NCI-H1694 (cell line): ENCODE measurements at places on chromosomes 1 and 21.
A peak's percentile ranks its signal among the peaks of the same experiment; 100 is the strongest.

DNA sequence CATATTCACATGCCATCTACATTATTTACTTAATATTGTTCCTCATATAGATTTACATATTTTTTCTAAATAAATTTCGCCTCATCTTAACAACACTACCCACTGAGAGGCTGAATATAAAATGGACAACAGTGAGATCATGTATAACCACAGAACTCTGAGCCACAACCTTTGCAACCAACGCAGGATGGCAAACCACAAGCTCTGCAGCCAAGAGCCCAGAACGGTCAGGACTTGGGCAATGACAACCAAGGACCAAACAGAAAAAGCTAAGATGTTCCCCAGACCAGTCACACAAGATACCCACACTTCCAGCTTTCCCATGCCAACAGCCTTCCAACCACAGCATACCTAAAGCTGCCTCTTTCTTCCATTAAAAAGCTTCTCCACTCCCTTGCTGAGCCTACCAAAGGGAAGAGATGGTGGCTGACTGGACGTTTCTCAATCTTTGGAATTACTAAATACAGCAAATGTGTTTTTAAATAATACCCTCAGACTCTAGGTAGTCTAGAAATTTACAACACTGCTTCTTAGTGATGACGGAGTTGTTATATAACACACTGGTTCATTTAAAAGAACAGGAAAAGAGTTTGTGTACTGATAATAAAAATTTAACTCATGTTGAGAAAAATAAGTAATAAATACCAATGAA, 117.9 kb downstream of the AKT3 start:
- no peak for DNase-seq

DNA sequence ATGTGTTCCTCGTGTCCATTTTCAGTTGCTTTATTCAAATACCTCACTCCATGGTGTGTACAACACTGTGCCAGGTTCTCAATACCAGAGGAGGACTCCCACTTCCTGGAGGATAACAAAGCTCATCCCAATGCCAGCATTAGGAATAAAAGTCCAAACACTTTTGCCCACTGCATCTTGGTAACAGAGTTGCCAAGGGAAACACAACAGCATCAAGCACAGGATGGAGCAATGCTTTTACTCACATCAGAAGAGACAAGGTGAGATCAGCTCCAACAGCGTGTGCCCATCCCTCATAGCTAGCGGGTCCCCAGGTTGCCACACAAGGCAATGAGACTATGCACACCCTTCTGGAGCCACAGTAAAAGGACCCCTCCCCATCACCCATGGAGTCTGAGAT, 2.9 kb downstream of the KRTAP20-4 start:
- DNase-seq: no peak

- no peak for DNase-seq
These were observed 35.3 kb downstream of the ATF3 start for GRCh38 chr1:212643877-212644276.

DNA sequence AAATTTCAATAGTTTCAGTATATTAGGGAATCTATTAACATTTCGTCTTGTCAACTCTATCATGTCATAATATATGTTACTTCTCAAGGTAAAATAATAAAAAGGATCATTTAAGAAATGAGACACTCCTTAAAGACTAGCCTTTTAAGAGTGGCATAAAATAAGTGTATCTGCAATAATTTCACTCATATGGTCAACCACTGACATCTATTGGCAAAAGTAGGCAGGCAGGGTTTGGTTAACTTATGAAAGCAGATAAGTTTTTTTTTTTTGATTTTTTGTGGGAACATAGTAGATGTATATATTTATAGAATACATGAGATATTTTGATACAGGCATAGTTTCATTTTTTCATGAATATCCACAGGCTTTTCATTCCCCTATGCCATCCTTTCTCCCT, 5.5 kb upstream of the RGS21 start:
- DNase-seq: no peak

- DNase-seq: no peak
These were observed 70.2 kb downstream of the FOXD2 start for GRCh38 chr1:47507881-47508701.

- no peak for DNase-seq
These were observed 34.3 kb downstream of the SMG7 start for GRCh38 chr1:183506561-183506960.

- no peak for DNase-seq
These were observed 11.7 kb downstream of the NR5A2 start for GRCh38 chr1:200038981-200039848.

- no peak for DNase-seq
These were observed 55.1 kb downstream of the ITPKB start for GRCh38 chr1:226684026-226684425.

DNA sequence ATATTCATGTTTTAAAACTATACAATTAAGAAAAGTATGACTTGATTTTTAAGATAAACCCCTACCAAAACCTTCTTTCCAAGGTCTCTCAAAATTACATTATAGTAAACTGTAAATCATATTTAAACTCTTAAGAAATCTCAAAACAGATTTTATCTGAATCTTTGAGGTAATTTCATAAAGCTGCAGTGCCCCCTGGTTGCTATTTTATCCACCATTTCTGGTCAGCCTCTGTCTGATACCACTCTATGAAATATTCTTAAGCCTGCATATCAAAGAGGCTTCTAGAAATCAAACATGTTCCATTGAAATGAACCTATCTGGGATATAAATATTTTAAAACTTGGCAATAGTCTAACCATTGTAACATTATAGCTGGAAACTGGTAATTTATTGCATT, 317.3 kb downstream of the COL11A1 start:
- peak; percentile 28 for DNase-seq

GRCh38 chr1:11893907-11894251, 32.3 kb downstream of the KIAA2013 start:
- DNase-seq: peak; percentile 37

- no peak for DNase-seq
These were observed 21.7 kb downstream of the PDXK start for GRCh38 chr21:43740497-43741156.

DNA sequence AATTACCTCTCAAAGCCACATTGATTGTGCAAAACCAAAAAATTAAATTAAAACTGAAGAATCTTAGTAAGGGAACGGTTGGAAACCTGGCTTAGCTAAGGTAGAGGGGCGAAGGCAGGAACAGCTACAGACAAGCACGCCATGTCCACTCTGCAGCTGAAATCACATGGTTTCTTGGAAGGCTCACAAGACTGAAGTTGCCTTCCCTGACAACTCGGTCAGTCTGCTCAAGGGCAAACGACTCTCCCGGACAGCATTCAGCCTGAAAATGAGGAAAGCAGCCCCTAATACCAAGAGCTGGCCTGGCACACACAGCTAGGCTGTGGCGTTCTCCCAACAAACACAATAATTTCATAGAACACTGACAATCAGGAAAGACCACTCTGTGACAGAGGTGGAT, 22.7 kb upstream of the BECN2 start:
- DNase-seq: no peak

DNA sequence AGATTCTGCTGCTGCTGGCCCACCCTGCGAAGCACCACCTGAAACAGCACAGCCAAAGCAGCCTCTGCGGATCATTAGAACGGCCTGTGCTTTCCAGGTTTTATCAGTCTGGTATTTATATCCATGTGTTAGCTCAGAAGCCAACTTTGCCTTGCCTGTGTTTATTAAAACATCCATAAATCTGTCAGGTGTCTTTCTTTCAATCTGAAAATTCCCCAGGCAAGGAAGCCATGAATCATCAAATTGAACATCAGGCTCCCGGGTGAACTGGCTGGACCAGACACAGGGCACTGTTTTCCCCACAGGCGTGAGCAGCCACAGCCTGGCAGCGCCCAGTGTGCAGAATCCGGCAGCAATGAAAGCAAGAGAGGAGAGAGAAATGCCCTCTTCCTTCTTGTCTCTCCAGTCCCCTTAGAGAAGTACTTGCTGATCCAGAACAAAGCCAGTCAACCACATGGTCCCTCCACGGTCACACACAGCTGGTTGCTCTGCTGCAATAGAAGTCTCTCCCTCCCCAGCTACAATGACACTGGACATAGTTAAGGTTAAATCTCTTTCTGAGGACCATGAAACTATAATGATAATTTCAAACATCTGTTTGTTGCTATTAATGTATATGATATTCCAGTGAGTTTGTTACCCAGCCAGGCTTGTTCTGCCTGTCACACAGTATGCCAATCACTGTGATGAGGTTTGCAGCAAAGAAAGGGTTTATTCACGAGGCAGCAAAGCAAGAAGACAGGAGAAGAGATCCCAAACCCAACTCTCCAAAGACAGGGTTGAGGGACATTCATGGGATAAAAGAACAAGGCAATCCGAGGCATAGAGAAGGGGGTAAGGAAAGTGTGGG, 212.1 kb upstream of the FMN2 start:
- DNase-seq: no peak

DNA sequence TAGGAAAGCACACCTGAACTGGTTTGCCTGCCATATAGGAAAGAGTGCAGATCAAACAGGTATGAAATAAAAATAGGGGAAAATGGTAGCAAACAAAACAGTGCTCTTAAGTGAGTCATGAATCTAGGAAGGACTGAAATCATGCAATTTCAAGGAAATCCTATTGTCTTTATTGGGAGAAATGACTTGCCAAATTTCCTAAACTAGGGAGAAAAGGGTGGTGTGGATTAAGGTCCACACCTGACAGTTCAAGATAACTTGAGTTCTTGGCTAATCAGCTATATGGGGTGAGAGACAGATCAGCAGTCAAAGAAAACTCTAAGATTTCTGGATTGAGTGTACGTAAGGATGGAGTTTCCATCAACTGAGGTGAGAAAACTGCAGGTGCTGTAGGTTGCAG, 101.1 kb downstream of the PRKAB2 start:
- DNase-seq: no peak

DNA sequence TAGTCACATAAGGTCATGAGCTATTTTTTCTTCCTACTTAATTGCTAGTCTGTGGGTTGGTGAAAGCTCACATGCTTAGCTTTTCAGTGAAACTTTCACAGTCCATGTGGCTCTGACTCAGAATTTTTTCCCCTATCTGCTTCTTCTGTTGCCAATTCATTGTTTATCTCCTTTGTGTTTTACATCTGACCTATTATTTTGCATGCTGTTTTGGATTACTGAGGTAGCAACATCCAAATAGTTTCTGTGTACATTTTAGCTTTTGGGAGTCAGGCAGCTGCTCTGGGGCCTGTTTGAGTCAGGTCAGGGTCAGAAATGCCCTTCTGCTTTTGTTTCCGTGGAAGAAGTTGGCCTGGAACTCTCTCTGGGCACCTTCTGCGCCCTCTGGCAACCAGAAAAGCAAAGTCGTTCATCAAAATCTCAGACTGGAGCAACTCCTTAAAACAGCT, 40.0 kb downstream of the ROR1 start:
- DNase-seq: no peak

DNA sequence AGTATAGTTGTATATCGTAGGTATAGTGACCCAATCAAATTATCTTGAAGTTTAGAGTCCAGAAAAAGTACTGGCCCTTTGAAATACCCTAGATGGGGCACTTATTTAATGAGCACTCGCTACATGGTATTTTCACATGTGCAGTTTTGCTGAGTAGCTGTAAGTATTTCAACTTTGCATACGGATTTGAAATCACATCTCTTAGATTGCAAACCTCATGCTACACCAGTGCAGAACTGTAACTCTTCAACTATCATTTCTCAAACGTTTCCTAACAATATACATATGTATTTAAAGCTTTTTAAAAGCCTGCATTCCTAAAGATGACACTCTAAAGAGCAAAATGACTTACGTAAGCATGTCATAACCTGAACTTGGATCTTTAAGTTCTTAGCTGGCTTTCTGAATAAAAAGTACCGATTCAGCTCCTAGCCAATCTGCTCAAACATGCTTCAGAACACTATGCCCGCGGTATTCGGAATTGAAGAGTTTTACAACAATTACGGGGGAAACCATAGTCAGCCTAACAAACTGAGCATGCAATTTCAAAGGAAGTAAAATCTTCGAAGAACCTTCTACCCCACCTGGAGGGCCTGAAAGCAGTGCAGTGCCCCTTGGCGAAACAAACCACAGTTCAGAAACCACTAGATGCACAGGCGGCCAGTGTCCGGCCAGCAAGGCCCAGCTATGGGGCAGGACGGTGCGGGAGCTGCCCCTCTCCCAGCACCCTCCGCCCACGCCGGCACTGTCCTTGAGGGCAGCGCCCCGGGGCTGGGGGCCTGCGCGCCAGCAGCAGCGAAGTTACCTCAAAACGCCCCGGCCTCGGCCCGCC, 863 bp downstream of the FH start:
- DNase-seq: no peak

GRCh38 chr1:23868557-23869016, 497 bp upstream of the FUCA1 start:
- no peak for DNase-seq

- DNase-seq: no peak
These were observed 89.0 kb upstream of the ACTL8 start for GRCh38 chr1:17665950-17666720.

DNA sequence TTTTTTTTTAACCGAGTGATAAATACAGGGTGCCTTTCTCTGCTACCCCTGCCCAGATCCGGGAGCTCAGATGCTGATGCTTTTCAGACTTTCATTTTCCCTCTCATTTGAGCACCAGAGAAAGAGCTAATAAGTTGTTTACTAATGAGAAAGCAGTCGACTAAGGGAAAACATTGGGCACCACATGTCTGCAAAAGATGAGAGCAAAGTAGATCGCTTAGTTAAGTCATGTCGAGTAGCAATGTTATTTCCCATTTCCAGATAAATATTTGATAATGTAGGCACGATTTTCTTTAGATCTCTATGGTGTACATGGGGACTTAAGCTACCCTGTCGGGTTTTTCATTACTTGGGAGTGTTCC, 1.2 kb downstream of the PKN2 start:
- no peak for DNase-seq

DNA sequence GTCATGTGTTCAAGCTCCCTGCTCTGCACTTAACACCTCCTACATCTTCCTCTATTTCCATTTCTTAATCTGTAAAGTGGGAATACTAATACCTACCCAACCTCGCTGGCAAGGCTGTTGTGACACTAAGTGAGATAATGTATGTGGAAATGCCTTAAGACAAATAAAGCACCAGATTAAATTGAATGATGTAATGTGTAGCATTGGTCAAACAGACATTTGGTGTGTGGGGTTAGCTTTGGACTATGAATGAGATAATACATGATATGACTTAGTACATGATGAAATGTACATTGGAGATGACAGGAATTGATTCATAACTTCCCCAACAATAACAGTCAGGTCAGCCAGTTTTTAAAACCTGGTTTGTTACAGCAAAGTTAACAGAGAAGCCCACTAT, 5.2 kb downstream of the AMPD1 start:
- DNase-seq: no peak

GRCh38 chr1:67853704-67854103, 20.4 kb upstream of the GNG12 start:
- peak; percentile 97 for DNase-seq

- DNase-seq: no peak
These were observed 340.1 kb downstream of the SETD4 start for GRCh38 chr21:35720208-35720731.

DNA sequence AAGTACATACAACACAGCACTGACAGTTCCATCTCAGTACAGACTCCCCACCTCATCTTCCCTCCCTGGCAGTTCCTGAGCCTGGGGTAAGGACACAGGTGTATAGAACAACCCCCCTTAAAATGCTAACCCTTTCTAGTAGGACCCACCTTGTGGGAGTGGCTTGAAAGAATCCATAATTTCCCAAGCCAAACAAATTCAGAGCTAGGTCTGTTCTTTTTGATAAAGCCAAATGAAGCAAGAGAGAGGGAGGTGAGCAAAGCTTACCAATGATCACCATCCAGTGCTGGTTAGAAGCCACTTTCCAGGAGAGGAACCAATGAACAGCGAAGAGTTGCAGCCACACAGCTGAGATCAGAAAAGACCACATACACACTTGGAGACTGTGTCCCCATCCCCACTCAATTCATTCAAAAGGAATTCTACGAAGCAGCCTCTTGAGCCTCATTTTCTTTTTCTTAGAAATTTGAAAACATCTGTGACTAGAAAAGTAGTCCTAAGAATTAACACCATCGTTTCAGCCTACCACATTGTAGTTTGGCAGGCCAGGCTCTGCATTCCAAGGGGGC, 9.2 kb downstream of the UBE2Q1 start:
- no peak for DNase-seq
